Esophagus squamous epithelium (tissue), 5 donors: ENCODE measurements at places on chromosomes 2 and 18.

- DNase-seq, result no peak
These were observed 365.5 kb upstream of the SYT4 start for GRCh38 chr18:43642727-43643330.

GRCh38 chr2:24087032-24087431, 2.4 kb upstream of the TP53I3 start:
- no peak for DNase-seq

DNA sequence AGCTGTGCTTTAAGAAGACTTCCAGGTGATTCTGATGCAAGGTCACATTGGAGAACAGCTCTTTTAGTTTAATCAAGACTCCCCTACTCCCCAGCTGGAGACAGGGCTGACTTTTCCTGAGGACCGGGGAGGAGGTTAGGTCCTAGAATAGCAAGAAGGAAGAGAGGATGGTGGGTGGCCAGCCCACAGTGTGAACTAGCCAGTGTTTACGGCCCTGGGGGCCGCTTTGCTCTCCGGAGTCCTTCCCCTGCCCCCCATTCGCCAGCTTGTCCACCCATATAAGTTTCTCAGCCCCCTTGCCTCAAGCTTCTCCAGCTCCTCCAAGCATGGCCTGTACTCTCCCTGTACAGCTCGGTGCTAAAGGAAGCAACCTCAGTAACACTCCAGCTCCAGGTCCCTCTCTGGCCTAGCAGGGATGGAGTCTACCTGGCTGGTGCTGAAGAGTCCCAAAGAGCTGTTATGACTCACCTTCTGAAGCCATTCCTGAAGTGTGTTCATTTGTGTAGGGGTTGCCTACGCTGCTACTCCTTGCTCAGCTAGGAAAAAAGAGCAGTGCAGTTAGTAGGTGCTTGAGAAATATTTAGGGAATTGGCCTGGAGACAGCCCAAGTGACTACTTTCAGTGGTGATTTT, 7.9 kb downstream of the INPP4A start:
- no peak for DNase-seq

- DNase-seq, result no peak
These were observed 260.2 kb upstream of the SESTD1 start for GRCh38 chr2:179524809-179525339.

DNA sequence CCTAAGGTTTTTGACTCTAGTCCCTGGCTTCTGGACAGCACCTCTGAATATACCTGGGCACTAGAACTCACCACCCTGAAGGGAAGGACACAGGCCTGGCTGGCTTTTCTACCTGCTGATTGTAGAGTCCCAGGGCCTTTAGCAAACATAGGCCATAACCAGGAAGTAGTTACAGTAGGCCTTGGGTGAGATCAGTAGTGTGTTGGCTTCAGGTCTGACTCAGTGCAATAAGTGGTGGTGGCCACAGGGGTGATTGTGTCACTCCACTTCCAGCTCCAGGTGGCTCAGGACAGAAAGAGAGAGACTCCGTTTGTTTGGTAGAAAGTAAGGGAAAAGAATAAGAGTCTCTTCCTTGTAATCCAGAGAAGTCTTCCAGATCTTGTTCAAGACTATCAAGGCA, 101.7 kb upstream of the LGALSL start:
- no peak for DNase-seq

GRCh38 chr2:22406625-22407024, 978.4 kb upstream of the KLHL29 start:
- DNase-seq, result no peak

- no peak for DNase-seq
These were observed 37.0 kb upstream of the CASP8 start for GRCh38 chr2:201223089-201224073.

DNA sequence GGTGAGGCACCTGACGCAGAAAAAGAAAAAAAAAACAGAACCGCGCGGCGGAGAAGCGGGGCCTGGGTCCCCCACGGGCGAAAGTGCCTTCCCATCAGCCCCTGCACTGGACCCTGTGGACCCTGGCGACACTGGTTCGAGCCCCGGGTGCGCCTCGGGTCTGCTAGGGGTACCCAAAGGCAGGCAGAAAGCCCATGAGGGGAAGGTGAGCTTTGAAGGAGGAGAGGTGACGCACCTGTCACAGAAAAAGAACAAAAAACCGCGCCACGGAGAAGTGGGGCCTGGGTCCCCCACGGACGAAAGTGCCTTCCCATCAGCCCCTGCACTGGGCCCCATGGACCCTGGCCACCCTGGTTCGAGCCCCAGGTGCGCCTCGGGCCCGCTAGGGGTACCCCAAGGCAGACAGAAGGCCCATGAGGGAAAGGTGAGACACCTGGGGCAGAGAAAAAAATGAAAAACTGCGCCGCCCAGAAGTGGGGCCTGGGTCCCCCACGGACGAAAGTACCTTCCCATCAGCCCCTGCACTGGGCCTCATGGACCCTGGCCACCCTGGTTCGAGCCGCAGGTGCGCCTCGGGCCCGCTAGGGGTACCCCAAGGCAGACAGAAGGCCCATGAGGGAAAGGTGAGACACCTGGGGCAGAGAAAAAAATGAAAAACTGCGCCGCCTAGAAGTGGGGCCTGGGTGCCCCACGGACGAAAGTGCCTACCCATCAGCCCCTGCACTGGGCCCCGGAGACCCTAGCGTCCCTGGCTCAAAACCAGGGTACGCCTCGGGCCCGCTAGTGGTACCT, 227.4 kb downstream of the CCDC74A start:
- no peak for DNase-seq

GRCh38 chr2:68721482-68722101, 13.0 kb upstream of the ARHGAP25 start:
- DNase-seq, result no peak

DNA sequence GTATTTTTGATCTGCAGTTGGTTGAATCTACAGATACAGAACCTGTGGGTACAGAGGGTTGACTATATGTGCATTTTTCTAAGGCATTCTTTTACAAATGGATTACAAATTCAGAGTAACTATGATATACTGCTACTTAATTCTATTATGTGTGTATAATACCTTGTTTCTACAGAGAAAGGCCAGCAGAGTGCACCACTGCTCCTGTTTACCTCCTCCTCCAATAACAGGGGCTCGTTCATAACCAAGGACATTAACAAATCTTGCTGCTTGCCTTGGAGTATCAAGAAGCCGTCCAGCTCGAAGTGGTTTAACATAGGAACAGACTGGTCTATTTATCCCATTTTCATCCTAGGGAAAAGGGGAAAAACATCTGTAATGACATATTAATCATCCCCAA, 16.4 kb downstream of the CEP76 start:
- no peak for DNase-seq

GRCh38 chr2:43331422-43331821, 105.0 kb upstream of the ZFP36L2 start:
- no peak for DNase-seq

GRCh38 chr2:133193544-133194361, 374.5 kb downstream of the NCKAP5 start:
- DNase-seq, result no peak

DNA sequence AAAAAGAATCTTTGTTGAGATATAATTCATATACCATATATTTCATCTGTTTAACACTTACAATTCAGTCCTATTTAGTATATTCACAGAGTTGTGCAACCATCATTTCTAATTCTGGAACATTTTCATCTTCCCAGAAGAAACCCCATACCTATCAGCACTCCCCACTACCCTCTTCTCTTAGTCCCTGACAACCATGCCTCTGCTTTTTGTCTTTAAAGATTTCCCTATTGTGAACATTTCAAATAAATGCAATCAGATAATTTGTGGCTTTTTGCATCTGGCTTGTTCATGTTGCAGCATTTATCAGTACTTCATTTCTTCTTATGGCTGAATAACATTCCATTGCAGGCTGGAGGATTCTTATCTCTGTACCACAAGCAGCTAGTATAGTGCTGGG, 305.9 kb upstream of the MEX3C start:
- no peak for DNase-seq

- DNase-seq, result no peak
These were observed 178.7 kb downstream of the ZNF385B start for GRCh38 chr2:179682756-179683155.

DNA sequence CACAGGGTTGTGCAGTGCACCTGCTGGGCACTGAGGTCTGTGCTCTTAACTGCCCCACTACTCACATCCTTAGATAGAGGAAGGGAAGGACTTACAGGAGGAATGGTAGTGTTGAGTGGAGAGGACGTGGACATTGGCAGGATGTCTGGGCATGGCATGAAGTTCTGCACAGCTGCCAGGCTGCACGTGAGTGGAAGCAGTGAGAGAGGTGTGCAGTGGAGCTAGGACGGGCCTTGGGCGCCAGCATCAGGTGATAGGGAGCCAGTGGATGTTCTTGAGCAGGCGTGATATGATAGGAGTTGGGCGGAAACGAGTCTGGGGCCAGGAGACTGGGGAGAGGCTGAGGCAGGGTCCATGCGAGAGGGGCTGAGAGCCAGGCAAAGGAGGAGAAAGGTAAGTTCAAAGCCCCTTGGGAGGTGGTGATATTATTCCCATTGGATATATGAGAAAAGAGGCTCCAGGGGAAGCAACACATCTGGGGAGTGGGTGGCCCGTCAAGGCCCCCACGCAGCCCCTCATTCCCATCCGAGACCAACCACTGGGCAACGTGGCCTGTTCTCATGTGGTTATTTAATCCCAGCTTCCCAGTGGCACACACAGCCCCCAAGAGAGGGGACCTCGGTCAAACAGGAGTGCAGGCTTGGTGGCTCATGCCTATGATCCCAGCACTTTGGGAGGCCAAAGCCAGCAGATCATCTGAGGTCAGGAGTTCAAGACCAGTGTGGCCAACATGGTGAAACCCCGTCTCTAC, 45.7 kb upstream of the SNED1 start:
- no peak for DNase-seq

DNA sequence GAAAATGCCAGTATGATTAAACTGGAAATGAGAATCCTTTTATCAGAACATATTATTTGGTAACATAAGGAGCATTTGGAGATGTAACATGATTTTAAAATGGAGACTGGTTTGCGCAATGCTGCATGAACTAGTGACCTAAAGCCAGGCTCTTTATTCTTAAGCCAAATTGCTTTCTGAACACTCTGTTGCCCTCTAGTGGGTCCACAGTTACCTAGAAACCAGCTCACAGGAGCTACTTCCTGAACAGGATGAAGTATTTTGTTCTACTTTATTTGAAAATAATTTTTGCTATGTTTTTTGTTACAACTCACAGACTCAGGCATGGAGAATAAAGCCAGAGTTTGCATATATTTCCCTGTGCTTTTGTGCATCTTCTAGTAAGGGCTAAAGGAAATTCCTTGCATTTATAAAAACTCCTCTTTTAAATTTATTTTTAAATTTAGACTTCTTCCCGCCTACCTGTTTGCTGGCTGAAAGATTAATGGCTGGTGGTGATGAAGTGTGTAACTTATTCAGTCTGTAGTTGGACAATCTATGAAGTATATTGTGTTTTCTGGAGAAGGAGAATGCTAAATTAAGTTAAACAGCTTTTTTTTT, 146.7 kb downstream of the PARD3B start:
- no peak for DNase-seq

DNA sequence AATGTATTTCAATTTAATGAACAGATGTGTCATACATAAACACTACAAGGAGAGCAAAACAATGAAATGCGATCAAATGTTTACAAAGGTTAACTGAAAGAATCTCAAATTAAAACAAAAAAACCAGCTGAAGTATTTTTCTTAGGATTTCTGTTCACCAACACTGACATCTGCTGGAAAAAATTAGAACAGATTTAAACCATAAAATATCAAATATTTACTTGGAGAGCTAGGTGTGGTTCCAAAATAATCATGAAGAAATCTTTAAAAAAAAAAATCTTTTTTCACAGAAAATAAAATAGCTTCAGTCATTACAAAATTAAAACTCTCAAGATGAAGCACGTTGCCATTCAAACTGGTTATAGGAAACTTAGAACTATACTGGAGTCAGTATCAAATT, 13.8 kb downstream of the MMADHC start:
- DNase-seq, result no peak

GRCh38 chr2:217068677-217069250, 208.9 kb upstream of the TNP1 start:
- DNase-seq, result no peak

DNA sequence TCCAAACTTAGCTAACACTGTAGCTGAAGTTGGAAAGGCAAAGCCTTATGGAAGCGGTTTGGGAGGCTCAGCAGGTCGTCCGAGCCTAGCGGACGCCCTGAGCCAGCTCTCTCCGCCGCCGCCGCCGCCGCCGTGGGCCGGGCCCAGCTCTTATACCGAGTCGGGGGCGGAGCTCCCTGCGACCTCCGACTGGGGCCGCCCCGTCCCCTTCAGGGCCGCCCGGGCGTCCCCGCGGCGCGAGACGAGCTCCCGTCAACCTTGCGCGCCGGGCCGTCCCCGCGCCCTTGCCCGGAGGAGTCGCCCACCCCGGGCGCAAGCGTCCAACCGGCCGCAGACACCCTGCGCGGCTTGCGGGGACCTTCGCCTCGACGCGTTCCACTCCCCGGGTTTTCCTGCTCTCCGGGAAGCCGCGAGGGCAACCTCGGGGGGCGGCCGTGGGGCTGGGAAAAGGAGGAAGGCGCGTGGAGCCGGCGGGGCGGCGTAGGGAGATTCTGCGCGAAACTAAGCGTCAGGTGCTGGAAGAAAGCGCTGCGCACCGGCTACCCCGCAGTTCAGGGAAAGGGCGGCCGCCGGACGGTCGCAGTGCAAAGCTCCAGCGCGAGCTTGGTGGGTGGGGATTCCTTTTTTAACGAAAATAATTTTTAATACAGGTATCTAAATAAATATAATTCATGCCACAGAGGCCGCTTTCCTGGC, at the start of gene SLC40A1:
Gene SLC40A1, minus strand, starts transcription at position 129 of the 696 bp plus-strand sequence. CDS start 326 bp downstream, outside the sequence.
- no peak for DNase-seq

DNA sequence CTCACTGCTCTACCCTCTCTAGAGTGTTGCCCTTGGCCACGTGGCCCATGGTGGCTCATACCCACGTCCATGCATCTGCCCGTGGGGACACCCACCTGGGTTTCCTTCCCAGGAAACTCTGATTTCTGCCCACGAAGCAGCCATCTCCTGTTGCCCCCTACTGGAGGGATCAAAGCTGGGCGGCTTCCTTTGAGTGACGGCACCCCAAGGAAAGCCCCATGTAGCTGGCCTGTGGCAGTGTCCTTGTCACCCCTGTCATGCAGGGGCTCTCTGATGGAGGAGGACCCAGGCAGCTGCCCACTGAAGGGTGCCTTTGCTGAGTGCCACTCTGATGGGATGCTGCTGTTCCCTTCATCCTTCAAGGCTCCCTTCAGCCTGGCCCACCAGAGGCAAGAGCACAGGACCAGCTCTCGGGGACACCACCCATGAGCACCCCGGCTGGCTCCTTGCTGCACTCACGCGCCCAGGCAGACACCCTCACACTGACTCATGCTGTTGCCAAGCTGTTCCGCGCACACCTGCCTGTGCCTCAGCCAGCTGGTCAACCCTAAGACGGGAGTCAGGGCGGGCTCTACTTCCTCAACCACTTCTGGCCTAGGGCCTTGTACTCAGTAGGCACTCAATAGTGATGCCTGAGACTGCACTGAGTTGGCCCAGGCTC, 101.1 kb downstream of the CTIF start:
- no peak for DNase-seq
